Temporal lobe (tissue), 4 donors: ENCODE measurements at places on chromosomes 5 and 9. TPM values are rescaled to one million over a fixed set of nuclear protein-coding genes. Genes with fewer than 3 reads are reported as not detected.

Gene ACSL6
- total RNA-seq = 30.0 TPM

Gene TMEM232
- total RNA-seq = 11.8 TPM

Gene NUTM2G
- not detected for total RNA-seq

Gene ANKRD20A1
- 2.0 TPM for total RNA-seq

Gene SRA1
- 14.3 TPM for total RNA-seq

Gene IFNB1
- total RNA-seq = not detected

Gene FAM174A
- total RNA-seq = 15.0 TPM

Gene EGR1
- total RNA-seq = 3.2 TPM

Gene OXCT1
- 52.9 TPM for total RNA-seq

Gene KIAA1958
- total RNA-seq = 15.2 TPM

Gene IL9
- total RNA-seq = not detected

Gene KIF24
- 1.2 TPM for total RNA-seq

Gene MAMDC4
- 7.1 TPM for total RNA-seq

Gene ADAMTS16
- 1.5 TPM for total RNA-seq

Gene TAF11L5
- not detected for total RNA-seq

Gene SPEF2
- 17.5 TPM for total RNA-seq

Gene UBAP2
- total RNA-seq = 38.8 TPM

Gene PNPLA7
- 0.74 TPM for total RNA-seq

Gene C9orf153
- 0.25 TPM for total RNA-seq

Gene FUBP3
- 34.2 TPM for total RNA-seq
